CD4-positive, alpha-beta T cell treated with Interleukin-2 at 100 ng/mL for 4 hours (primary cell): ENCODE measurements at places on chromosomes 3 and 15.
A peak's percentile ranks its signal among the peaks of the same experiment; 100 is the strongest.

- no peak for DNase-seq
Observed at GRCh38 chr3:64490180-64490724, 197.5 kb downstream of the ADAMTS9 start.

DNA sequence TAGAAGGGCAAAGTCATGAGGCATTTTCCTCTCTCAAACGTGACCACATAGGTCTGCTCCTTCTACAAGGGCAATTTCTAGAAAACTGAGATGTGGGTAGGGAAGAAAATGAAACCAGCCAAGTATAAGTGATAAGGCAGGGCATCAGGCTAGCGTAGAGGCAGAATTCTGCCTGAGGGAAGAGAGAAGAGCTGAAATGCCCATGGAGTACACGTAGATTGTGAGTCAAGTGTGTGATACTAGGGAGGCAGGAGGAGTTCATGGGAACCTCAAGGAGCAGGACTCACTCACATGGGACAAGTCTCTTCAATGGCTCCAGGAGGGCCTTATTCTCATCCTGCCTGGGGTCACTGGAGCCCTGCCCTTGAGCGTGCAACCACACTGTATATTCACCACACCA is 34.9 kb upstream of the PPP4R2 start:
- DNase-seq, result no peak

DNA sequence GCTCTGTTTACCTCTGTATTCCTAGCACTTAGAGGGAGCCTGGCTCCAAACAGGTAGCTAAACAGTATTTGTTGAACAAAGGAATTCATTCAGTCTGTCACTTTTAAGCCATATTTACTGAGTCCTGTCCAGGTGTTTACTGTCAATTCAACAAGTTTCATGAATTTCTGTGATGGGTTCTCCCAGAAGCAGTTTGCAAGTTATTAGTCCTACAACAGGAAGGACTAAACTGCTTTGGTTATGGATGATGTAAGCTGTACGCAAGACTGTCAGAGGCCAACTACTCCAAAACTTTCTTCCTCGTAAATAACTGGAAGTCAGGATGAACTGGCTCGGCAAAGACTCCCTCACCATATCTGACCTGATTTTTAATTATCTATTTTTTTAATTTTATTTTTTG is 25.1 kb downstream of the STIMATE start:
- DNase-seq, result no peak

DNA sequence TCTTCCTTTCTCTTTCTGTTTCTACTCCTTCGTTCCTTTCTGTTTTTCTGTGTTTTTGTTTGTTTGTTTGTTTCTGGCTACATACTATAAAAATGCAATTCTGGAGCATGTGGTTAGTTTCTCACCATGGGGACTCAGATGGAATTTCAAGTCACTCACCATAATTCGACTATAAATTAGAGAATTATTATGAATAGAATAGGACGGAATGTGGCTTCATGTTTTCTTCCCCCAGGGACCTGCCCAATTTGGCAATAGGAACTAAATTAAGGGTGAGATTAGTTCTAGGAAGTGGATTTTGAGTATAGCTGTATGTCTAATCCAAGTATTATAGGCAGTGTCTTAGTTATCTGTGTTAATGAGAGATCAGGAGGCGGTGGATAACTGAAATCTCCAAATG is 96.9 kb downstream of the THSD4 start:
- DNase-seq, result no peak

DNA sequence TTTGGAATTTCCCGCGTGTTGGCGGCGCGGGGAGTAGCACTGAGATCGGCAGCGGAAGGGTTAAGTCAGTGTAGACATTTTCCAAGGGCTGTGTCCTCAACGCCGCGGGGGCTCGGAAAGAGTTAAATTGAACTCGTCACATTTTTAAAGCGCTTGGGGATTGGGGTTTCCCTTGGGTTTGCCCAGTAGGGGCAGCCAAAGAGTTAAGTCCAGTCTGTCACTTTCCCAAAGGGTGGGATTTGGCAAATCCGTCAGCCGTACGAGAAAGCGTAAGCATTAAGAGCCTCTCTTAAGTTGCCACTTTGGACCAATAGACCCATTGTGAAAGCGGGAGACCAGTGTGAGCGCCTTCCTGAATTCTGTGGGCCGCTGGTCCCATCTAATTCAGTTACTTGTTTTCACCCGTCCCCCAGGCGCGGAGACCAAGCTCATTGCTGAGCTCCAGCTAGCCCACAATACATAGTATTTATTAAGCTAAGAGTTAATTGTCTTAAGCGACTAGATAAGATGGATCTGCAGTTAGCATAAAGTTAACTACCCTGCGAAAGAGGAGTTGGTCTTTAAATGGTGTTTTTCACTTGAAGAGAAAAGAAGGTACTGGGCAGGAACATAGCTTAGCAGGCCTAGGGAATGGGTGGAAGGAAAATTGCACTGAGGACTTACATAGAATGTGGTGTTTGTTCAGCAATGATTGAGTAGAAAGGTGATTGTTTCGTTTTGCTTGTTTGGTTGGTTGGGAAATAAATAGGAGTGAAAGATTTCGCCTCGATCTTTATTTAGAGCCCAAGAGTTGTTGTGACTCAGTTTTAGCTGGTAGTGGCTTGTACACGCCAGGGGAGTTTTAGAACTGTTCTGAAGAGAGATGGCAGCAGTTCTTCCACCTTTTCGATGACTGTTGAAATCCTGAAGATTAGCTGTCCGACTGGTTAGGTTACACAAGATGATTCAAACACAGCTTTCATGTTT is 932 bp downstream of the ARL8B start:
- DNase-seq, result peak; percentile 49

DNA sequence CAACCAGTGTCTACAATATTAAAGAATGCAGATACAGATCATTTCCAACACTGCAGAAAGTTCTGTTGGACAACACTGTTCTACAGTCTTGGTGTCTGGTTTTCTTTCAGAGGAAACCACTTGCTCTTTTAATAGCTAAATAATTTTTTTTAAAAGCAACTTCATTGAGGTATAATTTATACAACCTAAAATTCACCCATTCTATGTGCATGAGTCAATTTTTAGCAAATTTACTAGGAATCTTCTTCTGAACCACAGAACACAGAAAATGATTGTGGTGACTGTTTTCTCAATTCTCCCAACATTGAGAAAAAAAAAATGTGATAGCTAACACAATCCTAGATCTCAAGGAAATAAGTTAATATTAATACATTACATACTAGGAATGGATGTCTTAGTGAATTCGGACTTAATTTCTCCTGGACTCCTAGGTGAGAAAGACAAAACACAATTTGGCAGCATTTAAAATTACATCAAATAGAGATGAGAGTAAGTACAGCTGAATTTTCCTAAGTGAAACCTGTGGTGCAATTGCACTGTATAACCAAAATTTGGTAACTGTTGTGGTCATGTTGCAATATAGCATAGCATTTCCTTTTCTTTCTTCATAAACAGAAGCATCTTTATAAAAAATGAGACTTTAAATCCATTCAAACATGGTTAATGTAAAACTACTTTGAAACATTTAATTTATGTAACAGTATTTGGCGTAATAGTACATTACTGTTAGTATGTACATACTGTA is 15.3 kb upstream of the PLCL2 start:
- DNase-seq, result no peak

DNA sequence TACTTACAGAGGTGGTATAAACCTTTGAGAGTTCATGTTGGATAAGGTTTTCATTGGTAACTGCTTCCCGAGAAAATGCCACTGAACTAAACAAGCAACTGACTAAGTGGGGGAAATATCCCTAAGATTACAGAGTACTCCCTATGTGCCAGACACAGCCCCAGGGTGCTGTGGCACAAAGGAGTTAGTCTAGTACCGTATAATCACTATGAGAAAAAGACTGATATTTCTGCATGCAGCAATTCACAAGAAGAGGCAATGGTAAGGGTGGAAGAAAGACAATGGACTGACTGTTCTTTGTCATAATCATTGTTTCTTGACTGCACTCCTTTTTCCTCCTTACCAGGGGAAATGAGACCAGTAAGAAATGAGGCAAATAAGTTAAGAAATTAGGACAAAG is 20.0 kb upstream of the SLC25A26 start:
- DNase-seq, result no peak

DNA sequence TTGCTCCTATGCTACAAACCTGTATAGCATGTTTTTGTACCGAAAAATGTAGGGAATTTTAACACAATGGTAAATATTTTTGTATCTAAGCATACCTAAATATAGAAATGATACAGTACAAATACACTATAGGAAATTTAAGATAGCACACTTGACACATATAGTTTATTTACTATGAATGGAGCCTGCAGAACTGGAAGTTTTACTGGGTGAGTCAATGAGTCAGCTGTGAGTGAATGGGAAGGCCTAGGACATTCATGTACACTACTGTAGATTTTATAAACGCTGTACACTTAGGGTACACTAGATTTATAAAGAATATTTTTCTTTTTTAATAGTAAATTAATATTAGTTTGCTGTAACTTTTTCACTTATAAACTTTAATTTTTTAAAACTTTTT is 707.7 kb upstream of the EPHA6 start:
- DNase-seq, result no peak

DNA sequence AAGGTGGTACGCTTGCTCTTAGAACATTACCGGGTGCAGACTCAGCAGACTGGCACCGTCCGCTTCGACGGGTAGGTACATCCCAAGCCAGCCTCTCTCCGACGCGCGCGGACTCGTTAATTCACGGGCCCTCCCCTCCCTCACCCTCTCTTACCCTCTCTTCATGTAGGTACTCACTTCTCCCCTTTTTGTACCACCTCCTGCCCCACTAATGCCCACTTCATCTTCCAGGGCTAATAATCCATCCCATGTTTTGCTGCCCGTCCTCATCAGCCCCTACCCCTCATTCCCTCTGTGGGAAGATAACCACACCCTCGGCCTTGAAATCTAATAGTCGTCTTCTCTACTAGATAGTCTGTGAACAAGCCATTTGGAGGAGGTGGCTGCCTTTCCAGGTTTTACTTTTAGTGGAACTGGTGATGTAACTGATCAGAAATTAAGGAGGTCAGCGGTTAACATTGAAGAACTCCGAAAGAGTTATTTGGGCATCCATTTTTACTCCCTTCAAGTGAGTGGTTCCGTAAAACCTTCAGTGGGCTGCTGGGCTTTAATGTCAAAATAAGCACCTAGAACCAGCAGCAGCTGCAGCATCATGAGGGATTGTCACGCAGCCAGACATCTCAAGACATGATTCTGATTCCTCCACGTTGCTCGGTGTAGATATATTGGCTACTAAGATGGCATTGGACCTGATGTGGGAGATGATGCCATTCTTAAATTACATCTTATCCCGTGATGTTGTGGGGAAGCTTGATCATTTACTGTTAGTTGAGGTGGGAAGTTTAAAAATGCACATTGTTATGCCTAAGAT is 1.3 kb downstream of the FEM1B start:
- no peak for DNase-seq

GRCh38 chr3:32406486-32407408 is 15.1 kb downstream of the CMTM7 start:
- DNase-seq, result no peak

GRCh38 chr3:77467702-77468625 is 428.1 kb downstream of the ROBO2 start:
- DNase-seq, result no peak

- no peak for DNase-seq
Observed at GRCh38 chr3:160869825-160870224, 113.8 kb downstream of the PPM1L start.

DNA sequence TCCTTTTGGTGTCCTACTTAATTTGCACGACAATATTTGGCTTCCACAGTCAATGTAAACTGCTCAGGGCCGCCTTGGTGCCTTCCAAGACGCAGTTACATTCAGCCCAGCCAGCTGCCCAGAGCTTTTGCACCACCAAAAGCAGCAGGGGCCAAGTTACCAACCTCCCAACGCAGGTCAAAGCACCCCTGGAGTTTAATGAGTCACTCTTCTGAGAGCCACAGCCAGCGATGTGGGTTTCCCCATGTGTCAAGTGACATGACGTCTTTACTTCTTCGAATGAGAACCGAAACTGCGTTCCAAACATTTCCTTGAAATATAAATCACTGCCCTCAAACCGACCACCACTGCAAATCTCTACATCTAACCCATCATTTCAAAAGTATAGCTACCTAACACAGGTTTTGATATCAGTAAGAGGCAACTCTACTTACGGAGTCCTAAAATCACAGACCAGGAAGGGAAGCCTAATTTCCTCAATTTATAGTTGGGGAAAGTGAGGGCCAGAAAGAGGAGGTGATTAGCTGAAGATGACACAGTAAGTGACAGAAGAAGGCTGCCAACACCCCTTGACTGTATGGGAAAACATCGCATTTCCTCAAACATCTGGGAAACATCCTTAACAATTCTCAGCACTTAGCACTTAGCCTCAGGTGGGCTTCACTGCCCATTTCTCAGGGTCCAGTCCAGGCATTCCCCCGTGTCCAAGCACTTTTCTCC is 24.5 kb downstream of the MB21D2 start:
- DNase-seq, result peak; percentile 80

- DNase-seq, result no peak
Observed at GRCh38 chr3:63519426-63519825, 133.0 kb upstream of the SNTN start.

DNA sequence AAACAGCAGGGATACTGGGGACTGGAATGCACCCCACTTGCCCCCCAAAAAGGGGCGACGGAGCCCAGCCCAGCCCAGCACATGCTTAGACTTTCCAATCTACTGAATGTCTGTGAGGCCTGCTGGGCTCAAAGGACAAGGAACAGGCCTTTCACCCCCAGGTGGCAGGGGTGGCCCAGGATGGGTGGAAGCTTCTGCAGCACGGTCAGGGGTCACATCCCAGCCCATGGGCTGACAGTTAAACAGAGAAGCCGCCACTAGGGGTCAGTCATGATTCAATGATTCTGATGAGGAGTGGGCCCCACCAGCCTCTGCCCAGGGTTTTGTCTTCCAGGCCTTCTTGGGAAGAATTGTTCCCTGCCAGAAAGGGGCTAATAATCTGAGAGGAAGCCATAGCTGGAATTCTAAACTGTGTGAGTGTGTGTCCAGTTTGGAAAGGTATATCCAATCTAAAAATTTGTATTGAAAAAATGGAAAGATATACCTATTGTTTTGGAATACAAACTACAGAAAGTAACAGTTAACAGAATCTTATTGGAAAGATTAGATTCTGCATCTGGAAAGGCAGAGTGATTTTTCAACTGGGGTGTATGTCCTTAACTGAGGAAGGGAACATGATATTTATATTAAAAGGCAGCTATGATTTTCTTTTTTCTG is 2.2 kb downstream of the CHRNB4 start:
- DNase-seq, result peak; percentile 28

DNA sequence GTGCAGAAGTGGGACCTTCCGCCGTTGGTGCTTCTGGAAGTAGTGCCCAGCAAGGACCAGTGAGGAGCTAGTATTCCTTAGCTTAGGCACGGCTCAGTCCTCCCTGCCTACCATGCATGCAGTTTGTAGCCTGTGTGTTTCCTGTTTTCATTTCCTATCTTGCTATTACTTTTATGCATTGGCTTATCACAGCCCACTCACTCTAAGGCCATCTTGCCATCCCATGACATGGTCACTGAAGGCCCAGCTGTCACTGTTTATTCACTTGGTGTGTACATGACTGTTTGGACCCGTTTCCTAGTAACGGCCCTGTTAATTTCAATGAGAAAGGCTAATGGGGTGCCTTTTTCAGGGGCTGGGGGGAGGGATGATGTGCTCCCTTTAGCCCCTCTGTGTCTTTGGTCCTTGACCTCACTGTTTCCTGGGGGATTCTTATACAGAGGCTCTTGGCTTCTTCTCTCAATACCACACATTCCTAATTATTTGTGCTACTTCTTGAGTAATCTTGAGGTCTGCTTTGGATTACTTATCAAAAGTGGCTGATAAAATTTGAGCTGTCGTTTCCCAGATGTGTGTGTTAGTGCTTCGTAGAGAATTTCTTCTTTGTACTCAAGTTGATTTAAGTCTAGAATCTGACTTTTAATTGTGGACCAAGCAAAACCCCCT is 24.5 kb upstream of the TRAK1 start:
- DNase-seq, result no peak

GRCh38 chr3:191301017-191301416 is 28.2 kb upstream of the CCDC50 start:
- no peak for DNase-seq
